ENCODE measurements at places on chromosomes 2 and 18.

DNA sequence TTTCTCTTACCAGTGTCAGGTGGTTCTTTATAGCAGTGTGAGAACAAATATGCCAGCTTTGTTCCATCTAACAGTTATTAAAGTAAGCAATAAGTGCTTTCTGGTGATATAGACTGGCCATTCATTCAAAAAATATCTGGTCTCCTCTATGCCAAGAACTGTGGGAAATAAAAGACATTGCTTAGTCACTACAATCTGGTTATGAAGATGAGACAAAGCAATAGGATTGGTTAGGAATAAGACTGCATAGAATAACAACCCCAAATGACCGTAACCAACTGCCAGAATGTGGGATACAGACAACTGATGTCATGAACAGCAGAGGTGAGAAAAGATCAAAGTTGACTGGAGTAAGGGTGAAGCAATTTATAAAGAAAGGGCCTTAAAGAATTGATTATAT is 83.8 kb downstream of the MBD2 start:
- no peak for DNase-seq

DNA sequence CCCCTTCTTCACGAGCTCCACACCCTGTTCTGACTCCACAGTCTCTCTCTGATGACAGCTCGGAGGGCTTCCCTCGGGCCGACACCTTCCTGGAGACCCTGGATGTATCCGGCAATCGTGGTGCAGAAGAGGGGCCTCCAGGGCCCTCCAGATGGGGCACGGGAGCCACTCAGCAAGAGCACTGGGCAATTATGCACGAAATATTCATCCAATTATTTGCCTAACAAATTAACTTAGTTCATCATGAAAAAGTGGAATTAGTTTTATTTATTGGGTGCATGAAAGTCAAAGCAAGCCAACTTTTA is 277.3 kb upstream of the HDAC4 start:
- no peak for DNase-seq

DNA sequence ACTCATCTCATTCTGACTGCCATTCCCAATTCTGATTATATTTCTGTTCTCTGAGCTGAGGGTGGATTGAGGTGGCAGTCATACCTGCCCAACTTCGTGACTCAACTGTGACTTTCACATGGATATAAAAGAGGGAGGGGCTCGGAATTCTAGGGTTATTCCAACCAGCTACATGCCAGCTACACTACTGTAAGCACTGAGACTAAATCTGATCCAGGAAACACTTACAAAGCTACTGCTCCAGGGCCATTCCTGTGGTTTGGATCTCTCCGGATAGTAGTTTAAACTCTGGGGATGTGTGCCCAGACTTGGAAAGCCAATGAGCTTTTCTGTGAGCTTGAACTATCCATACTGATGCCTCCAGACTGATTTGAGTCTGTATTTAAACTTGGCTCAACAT is 7.9 kb downstream of the MAP2 start:
- DNase-seq: no peak

DNA sequence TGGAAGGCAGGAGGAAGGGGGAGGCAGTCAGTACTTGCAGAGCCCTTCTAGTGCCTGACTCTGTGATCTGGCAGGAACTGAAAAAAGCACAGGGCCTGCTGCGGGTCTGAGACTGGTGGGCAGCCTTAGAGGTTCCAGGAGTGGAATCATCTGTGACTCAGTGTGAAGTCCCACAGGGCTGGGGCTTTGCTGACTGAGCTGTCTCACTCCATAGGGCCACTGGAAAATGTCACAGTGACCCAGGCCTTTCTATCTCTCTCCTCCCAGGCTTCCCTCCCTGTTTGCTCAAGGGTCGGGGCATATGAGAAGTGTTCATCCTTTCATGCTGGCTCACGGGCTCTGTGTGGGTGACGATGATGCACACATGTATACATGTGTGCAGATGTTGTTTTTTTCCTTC is 47.1 kb upstream of the ZFP36L2 start:
- no peak for DNase-seq

GRCh38 chr2:20107776-20108175 is 56.3 kb upstream of the LAPTM4A start:
- no peak for DNase-seq

DNA sequence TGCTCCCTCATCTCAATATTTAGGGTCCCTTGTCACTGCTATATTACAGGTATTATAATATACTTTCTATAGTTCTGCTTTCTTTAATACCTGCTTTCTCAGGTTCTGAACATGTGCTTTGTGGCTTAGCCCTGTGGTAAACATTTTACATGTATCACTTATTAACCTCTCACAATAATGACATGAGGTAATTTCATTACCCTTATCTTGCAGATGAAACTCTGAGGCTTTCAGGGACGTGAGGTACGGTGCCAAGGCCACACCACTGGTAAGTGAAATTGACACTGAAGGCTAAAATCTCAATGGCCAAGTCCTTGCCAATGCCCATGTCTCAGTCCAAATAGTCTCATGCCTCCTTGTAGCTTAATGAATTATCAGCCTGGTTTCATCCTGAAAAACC is 21.7 kb downstream of the LINC00305 start:
- no peak for DNase-seq

GRCh38 chr18:22136395-22136794 is 33.0 kb upstream of the GATA6 start:
- no peak for DNase-seq

- DNase-seq: no peak
These were observed 3.5 kb downstream of the SFT2D3 start for GRCh38 chr2:127704641-127705390.

GRCh38 chr2:63378589-63378988 is 209.7 kb downstream of the WDPCP start:
- no peak for DNase-seq

DNA sequence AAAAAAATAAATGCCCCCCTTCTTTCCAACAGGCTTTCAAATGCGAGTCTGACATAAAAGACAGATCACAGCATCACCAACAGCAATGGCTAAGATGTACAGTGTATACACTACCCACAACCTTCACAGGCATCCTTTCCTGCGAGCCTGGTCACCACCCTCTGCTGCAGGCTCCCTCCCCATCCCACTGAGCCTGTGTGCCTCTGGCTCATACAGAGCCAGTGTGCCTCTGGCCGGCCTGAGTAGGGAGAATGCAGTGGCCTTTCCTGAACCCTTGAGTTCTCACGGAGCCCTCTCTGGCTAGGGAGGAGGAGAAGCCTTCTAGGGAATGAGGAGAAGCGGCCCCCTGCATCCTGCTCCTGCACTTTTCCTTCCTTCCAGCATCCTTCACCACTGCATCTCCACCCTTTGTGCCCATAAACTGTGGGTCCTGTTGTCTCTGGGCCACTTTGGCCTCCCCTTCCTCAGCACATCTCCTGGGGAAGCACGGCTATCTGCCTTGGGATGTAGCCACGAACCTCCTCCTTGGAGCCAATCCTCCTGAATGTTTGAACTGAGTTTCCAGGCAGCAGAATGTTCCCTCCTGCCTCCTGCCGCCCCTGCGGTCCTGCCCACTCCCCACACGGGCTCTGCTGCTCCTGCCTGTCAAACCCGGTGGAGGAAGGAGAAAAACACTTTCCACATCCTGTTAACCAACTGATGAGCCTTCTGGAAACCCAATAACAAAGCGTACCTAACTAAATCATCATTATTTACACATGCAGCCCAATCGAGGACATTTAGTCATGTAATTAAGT is 22.5 kb downstream of the GYPC start:
- DNase-seq: no peak

DNA sequence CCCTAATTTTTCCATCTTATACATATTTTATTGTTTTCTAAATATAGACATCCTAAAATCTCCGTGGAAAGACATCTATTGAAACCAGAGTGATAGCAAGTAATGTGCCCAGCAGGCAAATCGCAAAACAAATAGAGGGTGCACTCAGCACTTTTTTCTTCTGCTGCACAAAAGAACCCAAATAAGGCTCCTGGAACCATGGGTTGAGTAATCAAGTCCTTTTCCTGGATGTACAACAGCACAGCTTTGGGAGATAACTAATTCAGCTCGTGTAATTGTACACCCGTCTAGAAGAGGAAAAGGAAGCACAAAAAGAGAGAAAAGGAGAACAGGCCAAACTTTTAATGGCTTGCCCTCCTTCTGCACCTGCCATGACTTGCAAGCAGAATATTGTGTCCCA is 126.9 kb upstream of the TLK1 start:
- DNase-seq: no peak

- DNase-seq: no peak
These were observed 3.6 kb downstream of the KIDINS220 start for GRCh38 chr2:8833853-8834252.

GRCh38 chr2:229927817-229928321 is 5.6 kb downstream of the FBXO36 start:
- DNase-seq: no peak

DNA sequence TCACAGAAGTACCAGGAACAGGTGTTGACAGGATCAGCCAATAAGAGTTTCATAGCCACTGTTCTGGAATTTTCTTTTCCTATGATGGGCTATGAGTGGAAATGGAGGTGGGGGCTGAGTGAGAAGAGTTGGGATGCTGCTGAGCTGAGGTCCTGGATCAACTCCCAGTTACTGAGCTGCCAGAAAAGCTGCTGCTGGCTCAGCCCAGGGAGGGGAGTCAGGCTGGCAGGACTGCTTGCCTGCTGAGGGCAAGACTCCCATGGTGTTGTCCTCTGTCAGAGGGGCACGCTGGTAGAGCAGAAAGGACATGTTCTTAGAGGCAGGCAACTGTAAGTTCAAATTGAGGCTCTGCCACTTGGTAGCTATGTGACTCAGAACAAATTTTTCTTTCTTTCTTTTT is 11.8 kb downstream of the TPGS2 start:
- no peak for DNase-seq

- DNase-seq: no peak
These were observed 184.9 kb downstream of the AGAP1 start for GRCh38 chr2:235678712-235679111.

- peak; percentile 8 for DNase-seq
These were observed 30.2 kb downstream of the NYAP2 start for GRCh38 chr2:225429717-225430116.

- no peak for DNase-seq
These were observed 66.8 kb upstream of the MC2R start for GRCh38 chr18:13982126-13982525.

GRCh38 chr2:72579591-72580180 is 246.1 kb downstream of the EXOC6B start:
- DNase-seq: no peak

- DNase-seq: no peak
These were observed 545 bp downstream of the MPP4 start for GRCh38 chr2:201697899-201698298.

DNA sequence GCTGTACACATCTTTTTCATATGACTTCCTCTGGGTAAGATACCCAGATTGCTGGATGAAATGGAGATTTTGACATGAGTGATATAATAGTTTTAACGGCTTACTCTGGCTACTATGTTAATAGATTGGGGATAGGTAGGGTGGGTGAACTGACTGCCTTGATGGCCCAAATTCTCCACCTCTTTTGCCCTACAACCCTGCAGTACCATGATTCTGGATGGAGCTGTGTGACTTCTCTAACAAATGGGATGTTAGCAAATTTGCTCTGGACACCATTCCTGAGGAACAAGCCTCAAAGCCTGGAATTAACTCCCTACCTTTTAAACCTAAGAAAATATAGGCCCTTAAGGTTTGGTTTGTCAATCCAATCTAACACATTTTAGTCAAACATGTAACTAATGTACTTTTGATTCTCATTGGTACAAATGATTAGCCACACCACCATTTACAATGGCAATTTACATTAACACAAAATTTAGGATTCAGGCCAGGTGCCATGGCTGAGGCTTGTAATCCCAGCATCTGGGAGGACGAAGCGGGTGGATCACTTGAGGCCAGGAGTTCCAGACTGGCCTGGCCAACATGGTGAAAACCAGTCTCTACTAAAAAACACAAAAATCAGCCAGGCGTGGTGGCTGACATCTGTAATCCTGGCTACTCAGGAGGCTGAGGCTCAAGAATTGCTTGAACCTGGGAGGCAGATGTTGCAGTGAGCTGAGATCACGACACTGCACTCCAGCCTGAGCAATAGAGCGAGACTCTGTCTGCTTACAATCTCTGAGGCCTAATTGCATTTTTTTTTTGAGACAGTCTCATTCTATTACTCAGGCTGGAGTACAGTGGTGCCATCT is 12.8 kb downstream of the CLK1 start:
- no peak for DNase-seq

DNA sequence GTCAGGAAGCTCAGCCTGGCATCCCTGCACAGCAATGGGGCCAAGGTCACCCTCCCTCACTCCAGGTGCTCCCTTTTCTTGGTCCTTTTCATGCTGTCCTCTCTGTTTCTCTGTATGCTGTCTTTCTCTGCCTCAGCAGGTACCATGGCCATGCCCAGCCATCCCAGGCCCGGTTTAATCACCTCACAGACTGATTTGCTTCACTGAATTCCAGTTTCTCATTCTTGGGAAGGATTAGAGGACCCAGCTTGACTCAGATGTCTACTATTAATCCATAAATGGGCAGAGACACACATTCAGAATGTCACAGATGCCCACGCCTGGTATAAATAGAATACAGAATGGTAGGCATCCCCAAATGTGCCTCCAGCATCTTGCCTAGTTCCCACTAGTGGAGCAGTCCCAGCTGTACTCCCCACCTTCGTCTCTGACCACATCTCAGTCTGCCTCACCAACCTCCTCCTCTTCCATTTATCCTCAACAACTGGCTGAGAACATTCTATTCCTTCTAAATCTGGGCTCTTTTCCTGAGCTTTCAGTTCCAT is 14.2 kb upstream of the L3MBTL4 start:
- no peak for DNase-seq

- DNase-seq: no peak
These were observed 5.3 kb upstream of the TMEM185B start for GRCh38 chr2:120228503-120228902.

DNA sequence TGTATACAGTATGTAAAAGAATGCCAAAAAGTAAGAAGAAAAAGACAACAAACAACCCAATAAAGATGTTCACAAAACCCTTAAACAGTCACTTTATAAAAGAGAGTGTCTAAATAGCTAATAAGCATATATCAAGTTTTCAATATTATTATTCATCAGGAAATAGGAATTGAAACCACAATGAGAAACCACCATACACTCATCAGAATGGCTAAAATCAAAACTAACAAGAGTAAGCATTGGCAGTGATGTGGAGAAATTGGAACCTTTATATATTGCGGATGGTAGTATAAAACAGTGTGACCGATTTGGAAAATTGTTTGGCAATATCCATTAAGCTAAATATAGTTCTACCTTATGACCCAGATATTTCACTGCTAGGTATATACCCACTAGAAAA is 20.5 kb upstream of the TGFA start:
- DNase-seq: no peak

- DNase-seq: no peak
These were observed 267.7 kb upstream of the SIX2 start for GRCh38 chr2:45276914-45277313.

DNA sequence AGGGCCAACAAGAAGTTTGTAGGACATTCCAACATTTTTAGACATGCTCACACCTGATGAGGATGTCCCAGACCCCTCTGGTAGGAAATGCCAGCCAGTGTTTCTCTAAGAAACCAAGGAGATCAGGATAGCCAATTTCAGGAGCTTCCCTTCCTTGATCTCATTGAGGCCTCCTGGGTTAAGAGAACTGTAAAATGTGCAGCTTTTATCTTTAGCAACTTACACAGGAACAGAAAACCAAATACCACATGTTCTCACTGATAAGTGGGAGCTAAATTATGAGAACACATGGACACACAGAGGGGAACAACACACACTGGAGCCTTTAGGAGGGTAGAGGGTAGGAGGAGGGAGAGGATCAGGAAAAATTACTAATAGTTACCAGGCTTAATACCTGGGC is 99.6 kb upstream of the MAP2 start:
- DNase-seq: no peak
